ENCODE measurements at places on chromosomes 5 and 9.

DNA sequence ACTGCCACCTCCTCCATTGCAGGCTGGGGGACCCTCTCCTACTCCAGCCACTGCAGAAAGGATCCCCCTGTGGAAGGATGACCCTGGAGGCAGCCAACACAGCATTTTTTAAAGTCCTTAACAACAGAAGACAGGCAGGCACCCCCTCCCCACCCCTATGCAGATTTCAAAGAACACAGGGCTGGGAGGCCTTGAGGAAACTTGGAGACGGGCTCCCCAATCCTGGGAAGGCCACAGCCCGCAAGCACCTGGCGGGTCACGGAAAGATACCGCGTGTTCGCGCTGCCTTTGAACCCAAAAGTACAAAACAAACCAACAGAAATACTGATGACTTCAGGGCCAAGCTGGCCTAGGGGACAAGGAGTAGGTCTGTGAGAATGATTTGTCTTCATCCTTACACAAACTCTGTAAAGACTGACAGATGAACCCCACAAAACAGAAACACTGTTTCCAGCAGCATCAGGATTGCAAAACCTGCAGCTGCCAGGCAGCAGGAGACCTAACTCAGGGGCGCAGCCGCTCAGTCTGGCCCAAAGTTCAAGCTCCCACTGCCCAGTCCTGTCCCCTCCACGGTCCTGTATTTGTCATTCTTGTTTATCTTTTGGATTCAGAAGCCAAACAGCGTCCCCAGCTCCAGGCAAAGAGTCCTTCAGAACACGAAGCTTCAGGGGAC lies 13.8 kb downstream of the VAV2 start:
- DNase-seq: no peak

- no peak for DNase-seq
Observed at GRCh38 chr9:23768861-23769260, 57.2 kb downstream of the ELAVL2 start.

GRCh38 chr9:96193236-96193755 lies 108.7 kb downstream of the HSD17B3 start:
- no peak for DNase-seq

DNA sequence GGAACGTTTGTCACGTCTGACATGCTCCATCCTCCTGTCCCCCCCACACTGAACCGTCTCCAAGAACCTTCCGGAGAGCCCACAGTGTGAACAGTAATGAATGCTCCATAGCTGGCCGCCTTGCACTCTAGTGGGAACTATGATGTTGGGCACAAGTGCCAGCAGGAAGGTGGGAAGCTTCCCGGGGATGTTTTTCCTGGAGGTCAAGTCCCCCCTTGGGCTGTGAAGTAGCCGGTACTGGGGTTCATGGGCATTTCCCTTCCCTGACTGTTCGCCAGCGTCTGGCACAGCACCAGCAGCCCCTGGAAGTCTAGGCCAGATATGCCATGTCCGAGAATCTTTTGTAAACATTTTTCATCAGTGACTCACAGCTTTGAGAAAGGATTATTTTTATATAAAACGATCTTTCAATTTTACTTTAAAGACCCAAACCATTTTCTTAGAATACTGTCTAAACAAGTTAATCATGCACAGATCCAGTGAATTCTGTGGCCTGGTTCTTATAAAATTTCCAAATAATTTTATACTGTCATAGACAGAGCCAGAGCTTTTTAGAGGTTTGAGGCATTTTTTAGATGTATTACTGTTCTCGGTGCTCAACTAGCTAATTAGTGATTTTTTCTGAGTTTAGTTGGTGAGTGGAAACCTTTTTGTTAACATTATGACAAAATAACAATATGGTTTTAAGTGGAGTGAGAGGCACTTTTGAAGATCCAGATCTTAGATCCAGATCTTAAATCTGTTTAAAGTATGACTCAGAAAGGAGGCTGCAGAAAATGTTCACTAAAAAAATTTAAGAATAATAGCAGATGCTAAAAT lies 11.6 kb downstream of the ABL1 start:
- no peak for DNase-seq

DNA sequence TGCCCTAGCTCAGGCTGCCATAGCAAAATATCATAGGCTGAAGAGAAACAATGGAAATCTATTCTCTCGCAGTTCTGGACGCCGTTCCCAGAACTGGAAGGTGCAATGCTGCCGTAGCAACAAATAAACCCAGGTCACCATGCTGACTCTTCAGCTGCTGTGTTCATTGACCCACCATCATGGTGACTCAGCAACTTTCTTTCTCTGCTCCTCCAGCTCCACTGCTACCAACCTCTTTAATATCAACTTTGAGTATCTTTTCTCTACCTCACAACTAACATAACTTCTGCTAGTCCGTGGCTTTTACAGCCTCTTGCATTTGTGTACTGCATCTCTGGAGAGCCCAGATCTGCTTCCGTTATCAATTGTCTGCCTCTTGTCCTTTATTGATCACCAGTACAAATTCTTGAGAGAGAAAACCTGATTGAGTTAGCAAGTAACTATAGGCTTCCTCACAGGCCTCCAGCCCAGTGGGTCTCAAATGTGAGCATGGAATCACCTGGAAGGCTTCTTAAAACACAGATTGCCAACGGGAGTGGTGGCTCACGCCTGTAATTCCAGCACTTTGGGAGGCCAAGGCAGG lies 47.3 kb upstream of the SLC30A5 start:
- DNase-seq: no peak

- no peak for DNase-seq
Observed at GRCh38 chr5:157552650-157553049, 22.9 kb downstream of the ADAM19 start.

DNA sequence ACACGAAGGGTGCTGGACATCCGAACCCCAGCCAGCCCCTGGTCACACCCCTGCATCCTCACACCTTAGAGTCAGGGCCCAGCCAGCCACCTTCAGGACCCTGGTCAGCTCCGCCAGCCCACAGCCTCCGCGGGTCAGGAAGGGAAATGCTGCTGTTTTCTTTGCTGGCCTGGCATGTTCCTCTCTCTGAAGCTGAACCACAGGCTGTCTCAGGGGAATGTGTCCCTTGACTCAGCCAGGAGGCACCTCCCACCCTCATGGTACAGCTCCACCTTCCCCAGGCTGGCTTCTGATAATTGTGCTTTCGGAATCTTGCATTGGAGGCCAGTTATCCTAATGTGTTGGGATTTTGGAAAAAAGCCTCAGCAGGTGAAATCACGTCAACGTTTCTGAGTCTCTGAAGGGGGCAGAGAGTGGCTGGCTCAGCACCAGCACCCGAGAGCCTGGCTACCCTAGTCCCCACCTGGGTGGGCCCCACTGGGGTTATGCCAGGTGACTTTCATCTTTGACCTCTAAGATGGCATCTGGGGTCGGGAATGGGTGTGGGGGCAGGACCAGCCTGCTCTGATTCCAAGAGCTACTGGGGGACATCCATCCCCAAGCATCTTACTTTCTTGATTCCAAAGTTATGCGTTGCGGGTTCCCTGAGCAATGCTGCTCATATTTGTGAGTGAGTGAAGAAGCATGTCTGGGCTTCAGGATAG lies 9.8 kb upstream of the OLFM1 start:
- peak; percentile 54 for DNase-seq

DNA sequence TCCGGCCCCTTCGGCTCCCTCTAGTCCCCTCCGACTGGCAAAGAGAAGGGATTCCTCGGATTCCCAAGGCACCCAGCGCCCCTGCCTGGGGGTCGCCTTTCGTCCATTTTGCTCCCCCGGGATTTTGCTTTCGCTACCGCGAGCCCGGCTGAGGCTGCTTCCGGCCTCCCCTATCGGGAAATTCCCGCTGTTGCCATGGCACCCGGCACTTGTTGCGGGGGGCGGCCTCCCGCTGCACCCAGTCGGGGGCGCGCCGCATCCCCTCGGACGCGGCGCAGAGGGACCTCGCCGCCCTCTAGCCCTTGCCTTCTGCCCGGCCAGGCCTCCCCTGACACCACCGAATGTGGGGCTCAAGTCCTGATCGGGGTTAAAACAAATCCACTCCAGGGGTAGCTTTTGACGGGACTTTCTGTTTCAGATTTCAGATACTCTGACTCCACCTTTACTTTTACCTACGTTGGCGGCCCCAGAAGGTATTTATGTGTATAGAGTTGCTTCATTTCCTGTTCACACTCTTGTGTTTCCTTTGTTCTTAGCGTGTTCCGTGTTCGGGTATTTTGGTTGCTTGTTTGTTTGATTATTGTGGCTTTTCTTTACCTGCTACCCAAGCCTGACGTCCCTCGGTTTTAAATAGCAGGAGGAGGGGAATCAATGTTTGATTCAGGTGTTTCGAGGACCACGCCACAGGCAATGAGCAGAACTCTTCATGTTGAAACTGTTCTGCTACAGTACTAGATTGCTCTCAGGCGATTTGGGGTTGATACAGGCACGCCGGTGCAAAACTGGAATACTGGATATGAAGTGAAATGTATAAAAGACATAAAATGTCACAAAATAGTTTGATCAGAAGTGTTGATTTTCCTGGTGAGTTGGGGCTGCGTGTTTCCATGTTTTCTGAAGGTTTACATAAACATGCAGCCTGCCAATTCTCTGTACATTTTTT lies 1.5 kb downstream of the PARP8 start:
- DNase-seq: peak; percentile 83

DNA sequence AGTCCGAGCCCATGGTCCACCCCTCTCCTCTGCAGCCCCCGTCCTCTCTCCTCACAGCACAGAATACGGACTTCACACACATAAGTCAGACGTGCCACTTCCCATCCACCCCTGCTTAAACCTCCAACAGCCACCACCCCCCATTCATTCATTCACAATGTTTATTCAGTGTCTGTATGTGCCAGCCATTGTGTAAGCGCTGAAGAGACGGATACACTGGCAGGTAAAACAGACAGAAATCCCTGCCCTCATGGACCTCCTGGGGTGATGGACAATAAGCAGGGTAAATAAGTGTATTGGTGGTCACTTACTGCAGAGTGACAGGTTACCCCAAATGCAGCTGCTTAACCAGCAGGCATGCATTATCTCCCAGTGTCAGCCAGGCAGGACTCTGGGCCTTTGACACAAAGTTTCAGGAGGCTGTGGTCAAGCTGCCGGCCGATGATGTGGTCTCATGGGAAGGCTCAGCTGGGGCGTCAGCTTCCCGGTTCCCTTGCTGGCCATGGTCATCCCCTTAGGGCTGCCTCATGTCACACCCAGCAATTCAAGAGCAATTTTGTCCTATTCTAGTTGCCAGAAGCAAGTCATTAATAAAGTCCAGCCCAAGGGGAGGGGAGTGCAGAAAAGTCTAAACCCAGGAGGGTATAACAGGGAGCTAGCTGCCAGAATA lies 1.8 kb upstream of the PAXX start:
- DNase-seq: no peak

DNA sequence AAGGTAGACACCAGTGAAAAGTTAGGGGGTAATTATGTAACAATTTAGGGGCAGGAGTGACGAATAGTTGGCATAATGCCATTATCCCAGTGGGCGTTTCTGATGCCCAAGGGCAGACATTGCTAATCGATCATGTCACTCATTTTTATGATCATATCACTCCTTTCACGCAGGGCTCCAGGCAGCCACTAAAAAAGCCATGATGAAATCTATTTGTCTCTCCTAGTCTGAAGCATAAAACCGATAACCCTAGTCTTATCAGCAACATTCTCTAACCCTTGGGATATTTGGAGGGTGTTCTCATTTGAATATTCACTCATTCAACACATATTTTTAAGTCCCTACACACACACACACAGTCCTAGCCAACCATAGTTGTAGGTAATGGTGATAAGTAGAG lies 114.9 kb downstream of the NMUR2 start:
- DNase-seq: no peak
